NCI-H446 (cell line): ENCODE measurements at places on chromosomes 2 and 18.

DNA sequence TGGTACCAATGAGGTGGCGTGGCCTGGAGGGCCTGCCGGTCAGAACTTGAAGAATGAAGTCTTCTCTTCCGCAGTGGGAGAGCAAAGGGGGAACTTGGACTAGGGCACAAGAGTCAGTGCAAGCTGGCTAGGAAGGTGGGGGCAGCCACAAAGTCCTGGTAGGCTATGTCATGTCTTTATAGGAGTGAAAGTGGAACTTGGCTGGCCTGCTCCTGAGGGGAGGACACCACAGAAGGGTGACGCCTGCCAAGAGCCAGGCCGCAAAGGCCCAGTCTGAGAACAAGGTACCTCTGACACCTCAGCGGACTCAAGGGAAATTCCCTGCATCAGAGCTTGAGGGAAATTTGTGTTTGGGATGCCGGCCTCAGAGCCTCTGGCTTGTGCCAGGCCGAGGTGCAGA, 32.2 kb upstream of the MAP3K20 start:
- DNase-seq: no peak

GRCh38 chr2:204972161-204972560, 426.9 kb downstream of the PARD3B start:
- DNase-seq: no peak

DNA sequence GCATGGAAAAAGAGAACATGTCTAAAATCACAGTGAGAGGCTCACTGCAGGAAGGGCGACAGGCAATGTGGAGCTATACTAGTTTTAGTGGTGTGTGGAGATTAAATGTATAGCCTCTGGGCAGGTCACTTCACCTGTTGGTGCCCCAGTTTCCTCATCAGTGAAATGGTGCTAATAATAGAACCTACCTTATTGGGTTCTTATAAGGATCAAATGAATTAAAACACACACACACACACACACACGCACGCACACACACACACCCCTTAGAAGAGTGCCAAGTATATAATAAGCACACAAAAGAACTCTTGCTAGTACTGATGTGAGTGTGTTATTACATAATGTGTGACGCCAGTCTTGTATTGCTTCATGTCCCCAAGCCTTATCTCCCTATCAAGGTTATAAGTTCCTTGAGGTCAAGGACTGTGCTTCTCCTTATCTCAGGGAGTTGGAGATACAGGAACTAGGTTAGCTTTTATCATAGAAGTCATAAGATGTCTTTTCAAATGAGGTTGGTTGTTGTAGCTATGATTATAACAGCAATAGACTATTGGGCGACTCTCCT, 98.0 kb upstream of the CXCR4 start:
- DNase-seq: no peak

DNA sequence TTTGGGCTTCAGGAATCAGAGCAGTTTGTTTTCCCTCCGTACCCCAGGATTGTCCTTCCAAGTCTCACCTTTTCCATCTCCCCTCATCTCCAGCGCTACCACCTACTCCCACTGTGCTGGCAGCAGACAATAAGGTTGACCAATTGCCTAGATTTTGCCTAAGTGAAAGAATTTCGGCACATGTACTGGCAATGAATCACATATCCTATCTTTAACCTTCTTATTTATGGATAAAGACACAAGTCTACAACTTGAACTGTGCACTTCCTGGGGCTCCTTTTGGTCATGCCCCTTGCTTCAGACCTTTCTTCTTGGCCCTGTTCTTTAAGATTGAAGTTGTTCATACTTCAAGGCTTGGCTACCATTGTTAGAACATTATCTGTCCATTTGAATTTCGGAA, 71.4 kb downstream of the KCMF1 start:
- no peak for DNase-seq

DNA sequence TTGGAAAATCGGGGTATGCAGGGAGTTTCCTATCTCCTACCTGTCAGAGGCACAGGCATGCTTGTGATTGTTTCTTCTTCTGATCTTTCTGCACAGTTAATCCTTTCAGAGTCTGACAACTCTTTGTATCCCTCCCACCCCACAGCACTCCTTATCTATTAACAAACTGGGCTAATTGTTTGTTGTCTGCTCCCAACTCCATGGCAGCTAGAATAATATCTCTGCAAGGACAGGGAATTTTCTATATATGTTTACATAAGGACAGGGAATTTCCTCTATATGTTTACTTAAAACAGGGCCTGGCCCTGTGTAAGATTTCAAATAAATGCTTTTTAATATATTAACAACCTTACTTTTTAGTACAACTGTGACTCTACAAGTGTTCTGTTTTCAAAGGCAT, 36.0 kb upstream of the VRK2 start:
- no peak for DNase-seq

- DNase-seq: no peak
These were observed 156.8 kb upstream of the UNC80 start for GRCh38 chr2:209614690-209615369.

DNA sequence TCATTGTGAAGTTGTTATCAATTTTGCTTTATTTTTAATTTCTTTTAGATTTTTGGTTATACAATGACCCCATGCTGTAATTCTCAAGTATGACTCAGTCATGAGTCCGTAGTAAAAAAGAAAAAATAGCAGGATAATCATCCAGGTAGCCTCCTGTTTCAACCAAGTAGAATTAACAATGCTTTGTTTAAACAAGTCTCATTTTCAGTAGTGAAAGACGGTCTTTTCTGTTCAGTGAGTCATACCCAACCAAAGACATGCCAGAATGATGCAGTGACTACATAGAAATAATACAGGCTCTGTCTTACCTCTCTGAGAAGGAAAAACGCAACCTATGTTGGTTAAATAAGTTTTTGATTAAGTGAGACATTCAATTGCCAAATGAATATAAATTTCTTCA, 67.8 kb upstream of the DSC1 start:
- no peak for DNase-seq

DNA sequence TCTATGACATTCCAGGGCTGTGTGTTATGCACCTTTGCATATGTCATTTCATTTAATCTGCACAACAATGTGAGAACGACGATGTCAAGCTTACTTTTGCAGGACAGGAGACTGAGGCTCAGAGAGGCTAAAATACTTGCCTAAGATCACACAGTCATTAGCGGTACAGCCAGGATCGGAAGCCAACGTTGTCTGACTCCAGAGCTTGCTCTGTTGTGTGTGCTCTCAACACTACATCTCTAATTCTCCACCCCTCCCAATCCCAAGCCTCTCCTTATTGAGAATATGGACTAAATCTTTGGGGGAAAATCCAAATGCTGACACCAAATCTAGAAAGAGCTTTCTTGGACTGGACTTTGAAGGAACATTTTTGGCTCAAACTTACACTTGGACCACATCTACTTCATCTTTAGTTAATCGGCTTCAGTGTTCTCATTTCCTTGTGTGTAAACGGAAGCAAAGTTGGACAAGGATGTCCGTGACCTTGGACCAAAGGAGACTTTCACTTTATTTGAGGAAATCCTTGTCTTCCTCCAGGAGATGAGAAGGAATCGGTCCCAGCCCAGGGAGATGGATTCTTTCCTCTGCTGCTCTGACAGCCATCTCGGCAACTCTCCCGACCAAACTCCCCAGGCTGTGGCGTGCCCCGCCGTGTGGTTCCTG, 242.4 kb downstream of the LPIN1 start:
- DNase-seq: no peak

GRCh38 chr2:41137031-41137430, 685.1 kb upstream of the SLC8A1 start:
- no peak for DNase-seq

- DNase-seq: no peak
These were observed 90.3 kb upstream of the SESTD1 start for GRCh38 chr2:179354739-179355537.

DNA sequence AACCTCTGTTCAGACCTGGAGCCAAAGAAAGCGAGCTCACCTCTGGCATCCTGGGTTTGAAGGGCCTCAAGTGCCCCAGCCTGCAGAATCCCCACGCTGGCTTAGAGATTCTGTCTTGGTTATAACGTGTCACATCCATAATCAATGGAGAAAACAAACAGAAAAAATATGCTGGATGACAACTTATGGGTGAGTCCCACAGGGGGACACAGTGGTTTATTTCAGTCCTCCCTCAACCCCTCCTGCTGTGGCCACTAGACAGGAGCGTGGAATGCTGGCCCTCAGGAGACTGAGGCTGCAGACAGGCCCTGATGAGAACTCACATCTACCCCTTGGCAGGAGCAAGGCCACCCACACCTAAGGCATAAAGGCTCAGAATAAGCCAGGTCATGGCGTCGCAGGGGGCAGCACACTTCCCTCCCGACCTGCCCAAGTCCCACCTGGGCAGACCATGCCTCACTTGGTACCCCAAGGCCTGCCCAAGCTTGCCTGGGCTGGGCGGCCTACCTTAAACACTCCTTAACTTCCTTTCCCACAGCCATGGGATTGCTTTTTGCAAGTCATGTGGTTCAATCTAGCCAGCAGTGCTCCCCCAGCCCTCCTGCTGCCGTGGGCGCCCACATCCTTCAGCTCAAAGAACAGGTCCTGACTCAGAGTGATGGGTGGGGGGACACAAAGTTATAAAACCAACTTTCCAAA, 19.9 kb downstream of the COX7A2L start:
- no peak for DNase-seq

DNA sequence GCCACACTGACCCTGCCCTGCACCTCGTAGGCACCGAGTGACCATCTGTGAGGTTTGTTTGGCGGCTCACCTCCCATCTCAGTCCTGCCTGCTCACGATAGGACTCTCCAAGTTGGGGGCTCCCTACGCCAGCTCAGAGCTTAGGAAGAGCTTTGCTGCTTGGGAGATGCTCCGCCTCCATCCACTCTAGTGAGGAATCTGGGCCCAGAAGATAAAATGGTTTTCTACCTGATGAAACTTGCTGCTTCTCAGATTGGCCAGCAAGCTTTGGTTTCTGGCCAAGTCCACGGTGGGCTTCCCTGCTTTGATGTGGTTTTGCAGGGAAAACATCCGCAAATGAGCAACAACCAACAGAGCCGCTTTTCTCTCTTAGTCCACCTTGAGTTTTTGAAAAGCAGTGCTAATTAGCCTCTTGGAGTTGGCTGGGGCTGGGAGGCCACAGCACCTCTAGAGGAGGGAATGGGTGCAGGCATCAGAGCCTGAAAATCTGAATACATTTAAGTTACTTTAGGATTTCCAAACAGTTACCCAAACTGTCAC, 42.2 kb downstream of the THNSL2 start:
- no peak for DNase-seq

DNA sequence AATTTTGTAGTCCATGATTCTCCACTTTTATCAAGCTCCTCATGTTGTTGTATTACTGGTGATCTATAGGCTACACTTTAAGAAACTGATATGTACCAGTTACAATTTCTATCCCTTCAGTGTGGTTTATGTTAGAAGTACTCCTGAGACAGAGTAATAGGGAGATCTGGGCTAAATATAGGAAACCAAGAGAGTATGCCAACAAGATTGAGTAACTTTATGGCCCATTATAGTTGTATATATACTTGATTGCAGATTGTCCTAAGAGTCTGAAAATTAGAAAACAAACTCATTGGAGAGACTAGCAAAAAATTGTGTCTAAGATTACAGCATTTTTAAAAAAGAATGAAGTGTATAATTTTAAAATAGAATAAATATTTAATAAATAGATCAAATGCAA, 605.6 kb downstream of the XIRP2 start:
- DNase-seq: no peak

DNA sequence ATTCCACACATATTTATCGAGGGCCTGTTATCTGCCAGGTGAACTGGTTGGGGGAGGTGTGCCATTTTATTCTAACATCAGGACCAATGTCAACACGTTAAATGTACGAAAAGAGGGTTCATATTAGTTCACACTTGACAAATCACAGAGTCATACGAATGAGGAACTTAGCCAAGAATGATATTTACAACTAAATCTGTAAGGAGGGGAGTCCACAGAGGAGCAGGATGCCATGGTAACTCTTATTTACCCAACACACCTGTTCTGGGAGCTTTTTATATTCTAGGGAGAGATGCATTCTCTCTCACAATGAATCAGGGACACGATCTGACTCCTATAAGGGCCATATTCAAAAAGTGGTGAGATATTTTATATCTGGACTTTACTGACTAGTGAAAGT, 144.1 kb downstream of the CDC42EP3 start:
- DNase-seq: no peak

GRCh38 chr18:60861575-60861974, 471.7 kb upstream of the CDH20 start:
- no peak for DNase-seq

GRCh38 chr2:174914853-174915760, 90.1 kb downstream of the CHN1 start:
- peak; percentile 64 for DNase-seq

GRCh38 chr2:116489292-116489691, 1325.2 kb upstream of the DDX18 start:
- no peak for DNase-seq

DNA sequence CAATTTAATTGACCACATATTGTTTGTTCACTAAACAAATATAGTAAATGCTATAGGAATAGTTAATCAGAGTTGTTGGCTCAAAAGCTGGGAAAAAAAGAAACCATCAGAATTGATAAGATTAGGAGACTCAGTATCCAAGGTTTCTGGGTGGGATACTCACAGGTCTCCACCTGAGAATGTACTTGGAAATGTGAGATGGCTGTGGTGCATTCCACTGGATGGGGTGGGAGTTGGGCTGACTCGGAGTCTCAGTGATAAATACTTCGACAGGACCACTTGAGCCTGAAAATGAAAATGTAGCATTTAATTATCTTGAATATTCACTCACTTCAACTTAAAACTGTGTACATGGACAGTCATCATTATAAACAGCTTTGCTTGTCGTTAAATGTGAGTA, 21.2 kb downstream of the FN1 start:
- no peak for DNase-seq

GRCh38 chr18:40055262-40055661, 1899.8 kb upstream of the PIK3C3 start:
- no peak for DNase-seq

DNA sequence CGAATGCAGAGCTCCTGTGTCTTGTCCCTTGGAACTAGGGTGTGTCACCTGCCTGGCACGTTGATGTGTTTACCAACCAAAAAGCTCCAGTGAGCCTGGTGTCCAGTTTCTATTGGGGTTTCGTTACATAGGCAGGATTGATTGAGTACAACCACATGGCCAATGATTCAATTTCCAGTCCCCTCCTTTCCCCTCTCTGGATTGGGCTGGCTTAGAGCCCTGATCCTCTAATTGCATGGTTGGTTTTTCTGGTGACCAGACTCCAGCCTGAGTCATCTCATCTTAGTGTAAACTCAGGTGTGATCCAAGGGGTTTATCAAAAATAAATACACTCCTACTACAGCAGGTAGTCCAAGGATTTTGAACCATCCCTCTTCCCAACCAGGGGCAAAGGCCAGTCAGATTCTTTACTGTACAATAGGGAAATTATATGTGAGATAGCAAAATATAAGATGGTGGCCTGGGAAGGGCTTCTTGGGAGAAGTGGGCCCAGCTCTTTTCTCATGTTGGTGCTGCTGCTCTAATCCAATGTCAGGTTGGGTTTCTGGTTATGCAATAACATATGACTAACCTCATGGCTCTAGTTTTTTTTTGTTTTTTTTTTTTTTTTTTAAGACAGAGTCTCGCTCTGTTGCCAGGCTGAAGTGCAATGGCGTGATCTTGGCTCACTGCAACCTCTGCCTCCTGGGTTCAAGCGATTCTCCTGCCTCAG, 64.7 kb upstream of the MGAT5 start:
- no peak for DNase-seq
